ENCODE measurements at places on chromosomes 7 and 10.

DNA sequence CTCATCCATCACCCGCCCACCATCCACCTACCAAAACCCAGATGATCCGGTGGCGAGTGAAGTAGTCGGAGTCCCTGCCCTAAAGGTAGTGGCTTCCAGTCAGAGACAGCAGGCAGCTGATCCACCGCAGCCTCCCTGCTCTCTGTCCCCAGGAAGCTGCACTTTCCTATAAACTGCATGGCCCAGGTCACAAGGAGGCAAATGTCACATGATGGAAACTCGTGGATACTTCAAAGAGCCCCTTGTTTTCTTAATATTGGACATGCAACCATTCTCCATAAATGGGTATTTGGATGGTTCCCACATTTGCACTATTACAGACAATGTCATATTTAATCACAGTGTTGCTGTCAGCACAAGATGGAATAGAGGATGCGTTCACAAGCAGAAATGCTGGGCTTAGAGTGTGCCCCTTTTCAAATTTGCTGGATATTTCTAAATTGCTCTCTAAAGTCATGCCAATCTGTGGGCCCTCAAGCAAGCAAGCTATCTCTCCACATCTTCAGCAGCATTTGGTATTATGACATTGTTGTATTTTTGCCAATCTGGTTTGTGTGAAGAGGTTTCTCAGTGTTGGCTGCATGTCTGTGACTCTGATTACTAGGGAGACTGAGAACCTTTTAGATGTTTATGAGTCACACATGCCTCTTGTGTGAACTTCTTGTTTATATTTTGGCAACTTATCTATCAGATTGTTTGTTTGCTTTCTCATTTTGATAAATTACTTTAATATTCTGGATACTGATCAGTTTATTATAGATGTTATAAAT is 822.0 kb downstream of the TNS3 start:
- no peak for DNase-seq

DNA sequence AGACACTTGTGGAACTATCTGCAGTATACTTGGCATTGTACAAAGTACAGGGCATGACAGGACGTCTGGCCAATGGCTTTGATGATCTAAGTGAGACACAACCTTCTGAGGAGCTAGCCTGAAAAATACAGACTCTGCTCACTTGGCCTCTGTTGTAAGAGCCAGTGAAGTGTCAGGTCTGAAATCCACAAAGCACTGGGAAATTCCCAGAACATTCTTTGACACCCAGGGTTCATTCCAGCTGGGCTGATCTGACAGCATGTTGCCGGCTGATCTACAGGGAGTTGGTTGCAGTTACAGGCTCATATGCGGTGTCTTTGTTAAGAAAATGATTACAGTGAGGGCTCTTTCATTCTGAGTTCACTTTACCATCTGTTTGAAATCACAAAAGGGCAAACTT is 354.6 kb downstream of the PHF14 start:
- no peak for DNase-seq

DNA sequence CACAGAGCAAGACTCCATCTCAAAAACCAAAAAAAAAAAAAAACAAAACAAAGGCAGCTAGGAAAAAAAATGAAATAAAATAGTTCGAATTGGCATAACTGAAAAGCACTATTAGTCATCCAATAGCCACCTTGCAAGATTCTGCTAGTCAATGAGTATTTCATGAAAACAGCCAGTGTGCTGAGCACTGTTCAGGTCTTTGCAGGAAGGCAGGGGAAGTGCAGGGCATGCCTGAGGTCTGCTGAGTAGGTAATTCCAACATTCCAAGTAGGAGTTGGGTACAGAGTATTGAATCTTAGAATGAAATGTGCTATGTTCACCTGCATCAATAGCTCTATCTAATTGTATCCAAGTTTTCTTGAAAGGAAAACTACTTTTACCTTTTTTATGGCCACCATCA is 22.9 kb downstream of the ABRAXAS2 start:
- DNase-seq: no peak

DNA sequence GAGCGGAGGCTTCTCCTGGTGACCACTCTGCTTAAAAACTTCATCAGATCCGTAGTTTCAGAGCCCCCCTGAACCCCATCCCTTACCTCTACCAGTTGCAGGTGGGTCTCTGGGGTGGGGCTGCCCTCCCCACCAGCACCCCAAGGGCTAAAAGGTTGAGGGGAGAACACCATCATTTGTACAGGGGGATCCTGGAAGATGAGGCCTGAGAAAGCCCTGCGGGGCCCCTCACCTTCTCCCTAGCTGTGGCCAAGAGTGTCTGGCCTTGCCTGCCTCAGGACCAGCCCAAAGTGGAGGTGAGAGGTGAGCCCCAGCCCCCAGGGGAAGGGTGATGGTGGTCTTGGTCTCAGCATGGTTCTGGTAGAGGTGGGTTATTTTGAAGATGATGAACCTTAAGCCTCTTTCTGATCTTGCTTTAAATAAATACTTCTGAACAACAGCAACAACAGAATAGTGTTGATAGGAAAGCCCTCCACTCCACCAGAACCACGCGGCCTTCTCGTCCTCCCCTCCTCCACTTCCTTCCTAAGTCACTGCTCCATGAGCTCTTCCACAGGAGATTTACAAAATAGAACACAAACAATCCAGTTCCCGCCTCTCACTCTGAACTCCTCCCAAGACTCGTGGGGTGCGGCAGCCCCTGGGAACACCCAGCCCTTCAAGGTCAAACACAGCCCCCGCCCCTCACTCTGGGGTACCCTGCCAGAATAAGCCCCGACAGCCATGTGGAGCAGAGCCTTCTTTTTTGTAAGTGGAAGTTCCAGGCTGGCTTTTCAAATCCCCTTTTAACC is 169.1 kb downstream of the EGFR start:
- DNase-seq: no peak

DNA sequence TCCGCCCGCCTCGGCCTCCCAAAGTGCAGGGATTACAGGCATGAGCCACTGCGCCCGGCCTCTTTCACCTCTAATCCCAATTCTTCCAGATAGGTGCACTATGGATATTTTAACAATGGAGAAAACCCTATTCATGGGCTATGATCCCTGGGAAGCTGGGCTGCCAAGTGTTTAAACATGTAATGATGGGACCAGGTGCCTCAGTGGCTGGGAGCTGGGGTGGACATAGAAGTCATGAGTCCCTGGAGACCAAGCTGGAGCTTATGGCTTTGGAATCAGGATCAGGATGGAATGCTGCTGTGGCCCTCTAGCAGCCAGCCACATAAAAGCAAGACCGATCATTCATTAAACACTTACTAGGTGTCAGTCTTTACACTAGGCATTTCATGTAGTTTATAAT is 41.8 kb upstream of the IGFBP3 start:
- DNase-seq: no peak

GRCh38 chr7:108222236-108222892 is 92.2 kb upstream of the LAMB4 start:
- DNase-seq: no peak

DNA sequence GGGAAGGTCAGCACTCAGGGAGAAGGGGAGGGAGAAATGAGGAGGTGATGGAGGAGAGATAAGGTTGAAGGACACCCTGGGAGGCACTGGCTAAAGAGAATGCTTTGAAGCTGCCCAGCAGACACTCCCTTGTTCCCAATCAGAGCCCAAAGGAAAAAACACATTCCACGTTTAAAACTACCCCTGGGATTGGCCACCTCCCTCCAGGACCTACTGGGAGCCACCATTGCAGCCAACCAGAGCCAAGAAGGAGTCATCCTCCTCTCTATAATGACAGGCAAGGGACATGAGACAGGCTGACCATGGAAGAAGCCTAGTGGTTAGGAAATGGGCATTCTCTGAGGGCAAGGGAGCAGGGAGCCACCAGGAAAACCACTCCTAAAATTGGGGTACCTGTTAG is 43.8 kb downstream of the MYO1G start:
- no peak for DNase-seq

DNA sequence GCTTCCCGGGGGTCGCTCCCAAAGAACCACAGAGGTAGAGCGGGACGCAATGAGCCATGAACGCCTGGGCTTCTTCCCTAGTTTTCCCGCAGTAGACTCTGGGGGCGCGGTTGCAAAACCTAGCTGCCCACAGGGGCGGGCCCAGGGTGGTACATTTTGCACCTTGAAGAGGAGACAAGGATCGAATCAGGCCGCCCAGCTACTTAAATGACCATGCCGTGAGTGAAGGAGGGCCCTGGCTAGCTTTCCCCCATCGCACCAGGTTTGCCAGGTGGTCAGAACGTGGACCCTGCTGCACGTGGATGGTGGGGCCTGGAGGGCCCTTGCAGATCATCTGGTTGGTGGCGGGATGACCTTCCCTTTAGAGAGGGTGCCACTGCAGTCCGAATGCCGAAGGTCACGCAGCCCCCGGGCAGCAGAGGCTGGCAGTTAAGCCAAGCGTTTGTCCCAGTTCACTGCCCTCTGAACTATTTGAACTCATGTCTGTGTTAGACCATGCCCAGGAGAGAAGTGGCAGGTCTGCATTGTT is 604 bp upstream of the SHTN1 start:
- no peak for DNase-seq

DNA sequence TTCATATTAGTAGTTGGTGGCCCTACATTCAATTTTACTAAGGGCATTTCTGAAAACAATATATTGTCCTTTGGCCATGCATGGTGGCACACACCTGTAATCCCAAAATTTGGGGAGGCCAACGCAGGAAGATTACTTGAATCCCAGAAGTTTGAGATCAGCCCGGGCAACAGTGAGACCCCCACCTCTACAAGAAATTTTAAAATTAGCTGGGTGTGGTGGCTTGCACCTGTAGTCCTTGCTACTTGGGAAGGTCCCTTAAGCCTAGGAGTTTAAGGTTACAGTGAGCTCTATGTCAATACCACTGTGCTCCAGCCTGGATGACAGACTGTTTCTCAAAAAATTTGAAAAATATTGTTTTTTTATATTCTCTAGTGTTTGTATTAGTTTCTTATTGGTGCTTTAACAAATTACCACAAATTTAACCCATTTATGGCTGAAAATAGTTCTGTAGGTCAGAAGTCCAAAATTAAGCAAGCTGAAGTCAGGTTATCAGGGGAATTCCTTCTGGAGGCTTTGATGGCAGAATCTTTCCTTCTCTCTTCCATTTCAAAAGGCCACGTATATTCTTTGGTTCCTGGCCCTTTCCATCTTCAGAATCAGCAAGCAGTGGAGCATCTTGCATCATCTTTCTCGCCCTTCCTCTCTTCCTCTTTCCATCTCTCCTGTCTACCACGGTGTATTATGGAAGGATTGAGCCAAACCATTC is 12.4 kb downstream of the CBX3 start:
- DNase-seq: no peak

DNA sequence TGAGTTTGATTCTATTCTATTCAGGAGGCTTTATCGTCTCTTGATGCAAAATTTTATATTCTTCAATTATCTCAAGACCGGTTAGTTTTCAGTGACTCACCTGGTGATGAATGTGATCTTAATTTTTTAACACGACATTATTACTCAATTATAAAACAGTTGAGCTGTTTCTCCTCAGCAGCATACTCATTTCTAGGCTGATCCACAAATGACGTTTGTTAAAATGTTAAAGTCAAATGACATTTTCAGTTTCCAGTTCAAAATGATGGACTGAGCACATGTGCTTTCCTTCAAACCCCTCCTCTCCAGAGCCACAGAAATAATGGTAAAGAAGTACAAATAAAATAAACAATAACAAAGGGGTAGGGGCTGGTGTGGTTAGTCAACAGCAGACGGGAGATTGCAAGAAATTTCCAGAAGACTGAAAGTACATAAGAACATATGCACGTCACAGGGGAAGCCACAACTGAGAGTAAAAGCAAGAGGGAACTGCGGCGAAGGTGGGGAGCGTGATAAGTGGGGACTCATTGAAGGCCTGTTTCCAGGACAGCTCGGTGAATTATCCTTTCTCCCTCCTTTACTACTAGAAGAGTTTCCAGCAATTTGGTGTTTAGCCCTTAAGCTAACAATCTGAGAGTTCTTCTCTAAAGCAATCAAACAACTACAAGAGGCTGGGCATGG is 10.9 kb downstream of the MACROH2A2 start:
- no peak for DNase-seq

GRCh38 chr10:60953420-60953819 is 9.4 kb upstream of the RHOBTB1 start:
- DNase-seq: no peak

GRCh38 chr7:14201353-14201752 is 211.9 kb upstream of the ETV1 start:
- no peak for DNase-seq

DNA sequence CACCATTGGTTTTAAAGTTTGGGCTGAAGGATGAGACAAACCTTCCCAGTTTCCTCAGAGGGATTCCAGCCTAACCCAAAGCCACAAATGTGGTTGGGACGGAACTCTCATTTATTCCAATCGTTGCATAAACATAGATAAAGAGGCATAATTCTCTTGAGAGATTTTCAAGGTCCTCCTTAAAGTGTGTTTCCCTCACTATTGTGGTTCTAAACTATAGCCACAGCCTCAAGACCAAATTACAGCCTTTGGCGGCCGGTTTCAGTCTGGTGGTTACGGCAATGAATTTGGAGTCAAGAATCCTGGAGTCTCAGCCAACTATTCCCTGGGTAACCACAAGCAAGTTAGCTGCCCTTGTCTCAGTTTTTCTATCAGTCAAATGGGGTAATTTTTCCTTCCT is 42.6 kb downstream of the SEM1 start:
- DNase-seq: no peak

DNA sequence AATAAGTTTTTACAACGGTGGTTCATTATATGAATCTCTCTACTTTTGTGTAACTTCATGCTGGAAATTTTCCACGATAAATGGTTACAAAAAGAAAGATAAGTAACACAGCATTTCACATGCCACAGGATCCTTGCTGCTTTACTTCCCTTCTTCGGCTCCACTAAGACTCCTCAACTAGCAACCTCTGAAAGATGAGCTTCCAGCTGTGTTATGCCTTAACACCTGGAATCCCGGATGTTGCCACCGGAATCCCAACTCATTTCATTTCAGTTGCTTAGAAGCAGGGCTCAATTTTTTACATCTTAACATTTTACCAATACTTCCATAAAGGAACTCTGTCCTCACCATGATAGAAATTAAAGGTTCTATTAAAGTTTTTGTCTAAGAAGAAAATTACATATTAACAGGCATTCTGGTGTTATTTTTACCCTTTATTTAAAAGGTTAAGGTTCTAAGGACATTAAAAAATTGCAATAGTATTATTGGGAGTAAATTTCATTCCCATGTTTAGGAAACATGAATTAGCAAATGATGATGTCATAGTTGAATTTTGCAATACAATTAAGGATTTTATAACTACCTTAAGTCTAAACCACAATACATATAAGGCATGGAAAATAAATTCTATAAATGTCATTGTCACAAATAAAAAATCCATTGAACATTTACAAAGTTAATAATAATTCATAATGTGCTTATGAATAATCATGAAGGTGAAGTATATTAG is 57.1 kb upstream of the IL6 start:
- DNase-seq: no peak

- no peak for DNase-seq
These were observed 316.0 kb upstream of the AOAH start for GRCh38 chr7:37040330-37040729.

DNA sequence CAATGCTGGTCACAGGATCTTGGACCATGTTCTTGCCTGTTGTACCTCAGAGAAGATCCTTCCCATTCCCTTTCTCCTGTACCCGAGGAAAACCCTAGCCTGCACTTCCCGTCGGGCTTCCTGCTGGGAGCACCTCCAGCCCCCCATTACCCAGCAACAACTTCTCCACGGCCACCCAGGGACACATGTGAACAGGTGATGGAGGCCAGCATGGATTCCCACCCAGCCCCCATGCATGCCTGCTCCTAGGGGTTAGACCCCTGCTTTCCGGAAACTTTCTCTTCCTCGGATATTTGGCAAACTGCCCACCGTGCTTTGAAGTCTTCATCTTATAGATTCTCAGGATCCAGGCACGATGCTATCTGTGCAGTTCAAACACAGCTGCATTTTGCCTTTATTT is 67.3 kb downstream of the CALML3 start:
- DNase-seq: no peak

Measured in stimulated activated CD8-positive, alpha-beta memory T cell treated with anti-CD3 and anti-CD28 coated beads, Interleukin-4, amount 100 ng/mL, for 1 hour (primary cell).